Nasal cavity respiratory epithelium epithelial cell of viscerocranial mucosa (primary cell): ENCODE measurements at places on chromosomes 5 and 9. TPM values are rescaled to one million over a fixed set of nuclear protein-coding genes. Genes with fewer than 3 reads are reported as not detected.

Gene DCAF10
- 31.8 and 85.6 TPM in 2 replicates for total RNA-seq

Gene ARID3C
- 0.34 and 0.50 TPM in 2 replicates for total RNA-seq

Gene DRD1
- total RNA-seq: not detected in 2 replicates

Gene LCN2
- total RNA-seq: 49.6 and 128 TPM in 2 replicates

Gene ECSCR
- total RNA-seq: not detected in 2 replicates

Gene DAPK1
- total RNA-seq: 1.7 and 7.2 TPM in 2 replicates

Gene FAM163B
- not detected in 2 replicates for total RNA-seq

Gene LOX
- total RNA-seq: 0.34 and 17.3 TPM in 2 replicates

Gene TRPM6
- total RNA-seq: under 0.01 and 0.50 TPM in 2 replicates

Gene ECM2
- total RNA-seq: 1.7 and 11.0 TPM in 2 replicates

Gene CARTPT
- not detected in 2 replicates for total RNA-seq

Gene SLC34A1
- total RNA-seq: 0.14 TPM in 1 of 2 replicates, not detected in the other

Gene F12
- 4.4 and 9.8 TPM in 2 replicates for total RNA-seq

Gene PCDHA1
- total RNA-seq: under 0.01 TPM in 1 of 2 replicates, not detected in the other

Gene SARDH
- total RNA-seq: 1.00 TPM in 1 of 2 replicates, not detected in the other
